Activated T-helper 2 cell treated with anti-CD3 and anti-CD28 coated beads, Interferon-gamma antibody, Interleukin-2, Interleukin-4, amounts not matched to agents 10 μg/mL and 5 μg/mL and 100 μg/mL, durations not matched to agents 14 hours and 24 hours and 36 hours (primary cell): ENCODE measurements at places on chromosomes 2 and 18. TPM values are rescaled to one million over a fixed set of nuclear protein-coding genes. Genes with fewer than 3 reads are reported as not detected.

GRCh38 chr2:203890733-203891132 lies 23.2 kb downstream of the CTLA4 start:
- peaks cover 9% of the 10 kb centered on the region for H3K36me3 ChIP-seq
- H3K4me1 ChIP-seq = peaks cover 78% of the 10 kb centered on the region
- peak overlapping the region; percentile 81 for H3K27ac ChIP-seq
- no peak for DNase-seq
- no peaks in the 10 kb centered on the region for H3K27me3 ChIP-seq

DNA sequence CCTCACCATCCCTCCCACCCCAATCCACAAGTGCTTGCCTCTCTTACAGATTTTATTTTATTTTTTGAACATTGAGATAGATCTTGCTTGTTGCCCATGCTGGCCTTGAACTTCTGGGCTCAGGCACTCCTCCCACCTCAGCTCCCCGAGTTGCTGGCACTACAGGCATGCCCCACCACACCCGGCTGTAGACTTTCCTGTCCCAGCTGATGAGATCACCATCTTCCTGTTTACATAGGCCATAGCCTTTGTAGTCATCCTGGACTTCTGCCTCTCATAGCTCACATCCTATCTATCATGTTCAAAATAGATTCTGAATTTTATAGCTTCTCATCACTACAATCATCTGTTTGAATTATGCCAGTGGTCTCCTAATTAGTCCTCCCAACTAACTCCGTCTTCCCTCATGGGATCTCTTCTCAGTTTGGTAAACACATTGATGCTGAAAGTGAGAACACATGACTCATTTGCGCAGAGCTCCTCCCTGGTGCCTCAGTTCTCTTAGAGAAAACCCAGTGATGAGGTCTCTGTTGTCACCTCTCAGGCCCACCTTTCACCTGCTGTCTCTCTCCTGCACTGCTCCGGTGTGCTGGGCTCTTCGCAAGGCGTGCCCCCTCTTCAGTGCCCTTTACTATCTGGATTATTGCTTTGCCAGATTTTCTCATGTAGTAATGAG lies 243.0 kb downstream of the ZNF407 start:
- peaks cover 29% of the 10 kb centered on the region for H3K4me1 ChIP-seq
- no peak for DNase-seq
- peak overlapping the region; percentile 46 for H3K27ac ChIP-seq
- no peaks in the 10 kb centered on the region for H3K27me3 ChIP-seq
- H3K4me3 ChIP-seq = no peak overlapping the region

DNA sequence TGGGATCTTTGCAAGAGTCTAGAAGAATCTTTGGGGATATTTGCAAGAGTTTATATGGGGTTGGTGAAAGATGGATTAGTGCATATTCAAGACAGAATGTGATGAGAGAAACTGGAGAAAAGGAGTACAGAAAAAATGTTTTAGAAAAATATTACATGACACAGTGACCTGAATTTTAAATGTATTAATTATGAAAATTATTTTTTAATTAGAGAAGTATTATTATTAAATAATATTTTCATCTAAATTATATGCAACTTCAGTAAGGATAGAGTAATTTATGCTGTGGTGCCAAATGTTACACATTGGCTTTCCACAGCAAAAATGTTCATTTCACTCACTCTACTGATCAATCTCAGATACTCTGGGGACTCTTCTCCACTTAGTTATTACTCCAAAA lies 1442.8 kb upstream of the SLC39A10 start:
- no peaks in the 10 kb centered on the region for H3K27me3 ChIP-seq
- no peaks in the 10 kb centered on the region for H3K36me3 ChIP-seq
- H3K27ac ChIP-seq = no peak overlapping the region

USP34 gene
- 87.4 and 89.3 TPM in 2 replicates for total RNA-seq

- H3K36me3 ChIP-seq = peaks cover 28% of the 10 kb centered on the region
- H3K27me3 ChIP-seq = no peaks in the 10 kb centered on the region
- no peak for DNase-seq
- peaks cover 18% of the 10 kb centered on the region for H3K4me1 ChIP-seq
- no peak overlapping the region for H3K27ac ChIP-seq
- no peak overlapping the region for H3K4me3 ChIP-seq
These were observed 5.2 kb downstream of the CAPN10 start for GRCh38 chr2:240591784-240592183.

GRCh38 chr2:218022851-218023530 lies 20.2 kb upstream of the TNS1 start:
- no peaks in the 10 kb centered on the region for H3K36me3 ChIP-seq
- H3K27ac ChIP-seq = no peak overlapping the region
- H3K4me3 ChIP-seq = no peak overlapping the region
- peaks cover 2% of the 10 kb centered on the region for H3K27me3 ChIP-seq
- DNase-seq = no peak

DNA sequence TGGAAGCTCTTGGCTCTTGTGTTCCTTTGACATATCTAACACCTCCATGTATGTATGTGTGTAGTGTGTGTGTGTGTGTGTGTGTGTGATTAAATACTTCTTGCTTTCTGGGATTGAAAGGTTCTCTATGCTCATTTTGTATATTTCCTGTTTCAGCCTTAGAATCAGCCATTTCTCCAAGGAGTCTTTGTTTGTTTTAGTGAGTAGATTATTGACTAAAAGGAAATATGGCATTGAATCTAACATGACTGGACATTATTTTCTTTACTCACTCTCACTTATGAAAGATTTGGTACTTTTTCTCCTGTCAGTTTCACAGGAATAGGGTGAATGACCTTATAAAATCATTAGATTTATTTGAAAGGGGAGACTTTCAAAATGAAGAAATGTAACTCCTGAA lies 413.8 kb upstream of the SLC14A2 start:
- DNase-seq = no peak
- no peak overlapping the region for H3K27ac ChIP-seq
- H3K27me3 ChIP-seq = peaks cover 9% of the 10 kb centered on the region
- no peaks in the 10 kb centered on the region for H3K36me3 ChIP-seq
- no peak overlapping the region for H3K4me3 ChIP-seq
- H3K4me1 ChIP-seq = peaks cover 1% of the 10 kb centered on the region

DNA sequence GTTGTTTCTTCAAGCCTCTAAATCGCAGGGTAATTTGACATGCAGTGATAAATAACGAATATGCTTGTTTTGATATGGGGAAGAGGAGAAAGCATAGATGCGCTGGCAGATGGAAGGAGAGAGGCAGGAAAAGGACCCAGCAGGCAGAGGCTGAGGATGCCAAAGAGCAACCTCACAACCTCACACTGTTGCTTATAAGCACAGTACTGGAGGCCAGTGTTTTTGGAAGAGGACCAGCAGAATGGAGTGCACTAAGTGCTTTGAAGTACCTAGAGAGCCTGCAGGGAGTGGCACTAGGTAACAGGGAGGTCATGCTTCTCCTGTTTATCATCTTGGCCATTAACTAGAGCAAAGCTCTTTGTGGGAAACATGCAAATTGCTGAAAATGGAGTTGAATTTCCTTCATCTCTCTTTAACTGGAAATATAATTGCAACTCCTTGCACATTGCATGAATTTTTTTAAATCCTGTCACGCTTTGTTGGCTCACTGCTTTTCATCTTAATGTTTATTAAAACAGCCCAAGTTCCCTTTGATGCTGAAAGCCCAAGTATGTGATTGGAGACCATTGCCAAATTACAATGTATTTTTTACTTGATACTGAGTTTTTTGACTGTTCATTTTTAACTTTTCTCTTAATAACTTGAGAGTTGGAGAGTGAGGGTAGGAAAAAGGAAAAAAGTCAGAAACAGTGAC lies 236.4 kb downstream of the LRRTM1 start:
- H3K4me1 ChIP-seq = no peaks in the 10 kb centered on the region
- DNase-seq = no peak
- no peaks in the 10 kb centered on the region for H3K27me3 ChIP-seq
- H3K4me3 ChIP-seq = no peak overlapping the region

RNU2-63P gene
- 19.7 and 21.6 TPM in 2 replicates for total RNA-seq

DNA sequence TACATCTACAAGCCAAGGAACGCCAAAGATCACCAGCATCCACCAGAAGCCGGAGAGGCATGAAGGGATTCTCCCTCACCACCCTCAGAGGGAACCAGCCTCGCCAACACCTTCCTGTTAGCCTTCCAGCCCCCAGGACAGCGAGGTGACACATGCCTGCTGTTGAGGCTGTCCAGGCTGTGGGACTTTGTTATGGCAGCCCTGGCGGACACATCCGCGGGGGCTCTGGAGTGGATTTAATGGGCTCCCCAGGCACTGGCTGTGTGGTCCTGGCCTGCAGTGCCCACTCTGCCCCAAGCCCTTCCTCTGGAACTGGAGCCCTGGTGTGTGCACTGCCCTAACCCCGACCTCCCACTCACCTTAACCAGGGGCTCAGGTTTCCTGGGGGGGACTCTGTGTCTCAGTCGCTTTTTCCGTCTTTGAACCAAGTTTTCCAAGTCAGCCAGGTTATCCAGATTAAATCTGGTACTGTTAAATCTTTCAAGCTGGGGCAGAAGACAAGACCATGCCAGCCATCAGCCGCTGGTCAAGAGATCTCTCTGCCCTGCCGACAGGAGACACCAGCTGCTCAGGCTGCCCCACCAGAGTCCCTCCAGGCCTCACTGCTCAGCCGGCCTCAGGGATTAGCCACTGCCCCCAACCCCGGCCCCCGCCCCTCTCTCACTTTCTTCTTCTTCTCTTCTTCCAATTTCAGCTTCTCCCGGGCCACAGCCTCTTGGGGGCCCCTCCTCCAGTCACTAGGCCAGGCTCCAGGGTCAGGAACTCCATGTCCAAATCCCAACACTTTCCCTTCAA lies 1.9 kb downstream of the ANKRD23 start:
- H3K4me3 ChIP-seq = no peak overlapping the region
- no peaks in the 10 kb centered on the region for H3K27me3 ChIP-seq
- DNase-seq = no peak
- peaks cover 5% of the 10 kb centered on the region for H3K4me1 ChIP-seq
- H3K27ac ChIP-seq = no peak overlapping the region
- H3K36me3 ChIP-seq = peaks cover 33% of the 10 kb centered on the region

- H3K36me3 ChIP-seq = no peaks in the 10 kb centered on the region
- H3K27me3 ChIP-seq = peaks cover 3% of the 10 kb centered on the region
- no peaks in the 10 kb centered on the region for H3K4me1 ChIP-seq
- H3K27ac ChIP-seq = no peak overlapping the region
These were observed 48.7 kb upstream of the NEDD4L start for GRCh38 chr18:57995331-57995730.

GRCh38 chr2:88933980-88934379 lies 242.5 kb downstream of the RPIA start:
- no peak for DNase-seq
- H3K27me3 ChIP-seq = no peaks in the 10 kb centered on the region
- no peak overlapping the region for H3K4me3 ChIP-seq
- H3K4me1 ChIP-seq = no peaks in the 10 kb centered on the region
- H3K27ac ChIP-seq = no peak overlapping the region
- H3K36me3 ChIP-seq = no peaks in the 10 kb centered on the region

HMSD gene
- total RNA-seq = 9.1 and 14.9 TPM in 2 replicates

- DNase-seq = no peak
- H3K4me3 ChIP-seq = no peak overlapping the region
- H3K27ac ChIP-seq = no peak overlapping the region
- H3K4me1 ChIP-seq = no peaks in the 10 kb centered on the region
These were observed 34.5 kb downstream of the ADCYAP1 start for GRCh38 chr18:939166-939565.

RPIA gene
- 67.1 and 68.4 TPM in 2 replicates for total RNA-seq

GRCh38 chr18:66150650-66151049 lies 399.8 kb downstream of the CDH7 start:
- no peaks in the 10 kb centered on the region for H3K36me3 ChIP-seq
- H3K4me3 ChIP-seq = no peak overlapping the region
- H3K27ac ChIP-seq = no peak overlapping the region
- no peak for DNase-seq
- H3K27me3 ChIP-seq = no peaks in the 10 kb centered on the region
- H3K4me1 ChIP-seq = no peaks in the 10 kb centered on the region

GRCh38 chr2:150410809-150411208 lies 76.7 kb downstream of the RND3 start:
- H3K4me1 ChIP-seq = no peaks in the 10 kb centered on the region
- H3K36me3 ChIP-seq = no peaks in the 10 kb centered on the region
- H3K27ac ChIP-seq = no peak overlapping the region
- H3K27me3 ChIP-seq = no peaks in the 10 kb centered on the region
- DNase-seq = no peak
- no peak overlapping the region for H3K4me3 ChIP-seq

DNA sequence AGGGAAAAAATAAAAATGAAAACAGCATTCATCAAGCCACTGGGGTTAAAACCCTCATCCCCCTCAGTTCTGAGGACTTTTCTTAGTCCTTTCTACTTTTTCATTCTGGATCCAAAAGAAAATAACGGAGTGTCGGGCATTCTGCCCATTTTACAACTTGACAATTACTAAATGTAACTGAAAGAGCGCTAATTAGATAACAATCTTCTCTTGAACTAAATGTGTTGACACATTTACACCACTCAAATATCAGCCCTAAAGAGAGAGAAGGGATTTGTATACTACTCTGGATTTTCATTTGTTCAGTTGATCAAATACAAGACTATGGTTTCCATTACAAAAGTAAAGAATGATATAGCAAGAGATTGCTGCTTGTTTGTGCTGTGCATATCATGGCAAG lies 27.5 kb downstream of the ABCA12 start:
- H3K4me3 ChIP-seq = no peak overlapping the region
- no peaks in the 10 kb centered on the region for H3K4me1 ChIP-seq
- H3K27me3 ChIP-seq = no peaks in the 10 kb centered on the region
- H3K27ac ChIP-seq = no peak overlapping the region
- DNase-seq = no peak
